Nephron progenitor cell (in vitro differentiated cells): ENCODE measurements at places on chromosomes 1 and 21.

DNA sequence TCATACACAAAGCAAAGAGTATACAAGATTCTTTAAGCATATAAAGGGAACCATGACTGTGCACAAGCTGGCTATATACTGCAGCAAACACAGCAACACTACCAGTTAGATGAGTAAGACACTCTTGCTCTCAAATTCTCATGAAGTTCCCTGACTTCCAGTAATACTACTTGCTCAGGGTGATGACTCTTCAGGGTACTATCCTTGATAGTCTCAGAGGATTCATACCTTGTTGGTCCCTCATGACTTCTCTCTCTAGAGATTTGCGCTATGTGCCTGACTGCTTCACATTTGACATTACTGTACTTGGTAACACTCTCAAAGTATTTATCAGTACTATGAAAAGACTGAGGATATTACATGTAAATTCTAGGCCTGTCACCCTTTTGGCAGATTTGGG, 159.8 kb upstream of the ZRANB2 start:
- DNase-seq, result no peak

- no peak for DNase-seq
Observed at GRCh38 chr1:22955146-22955545, 17.5 kb downstream of the LACTBL1 start.

DNA sequence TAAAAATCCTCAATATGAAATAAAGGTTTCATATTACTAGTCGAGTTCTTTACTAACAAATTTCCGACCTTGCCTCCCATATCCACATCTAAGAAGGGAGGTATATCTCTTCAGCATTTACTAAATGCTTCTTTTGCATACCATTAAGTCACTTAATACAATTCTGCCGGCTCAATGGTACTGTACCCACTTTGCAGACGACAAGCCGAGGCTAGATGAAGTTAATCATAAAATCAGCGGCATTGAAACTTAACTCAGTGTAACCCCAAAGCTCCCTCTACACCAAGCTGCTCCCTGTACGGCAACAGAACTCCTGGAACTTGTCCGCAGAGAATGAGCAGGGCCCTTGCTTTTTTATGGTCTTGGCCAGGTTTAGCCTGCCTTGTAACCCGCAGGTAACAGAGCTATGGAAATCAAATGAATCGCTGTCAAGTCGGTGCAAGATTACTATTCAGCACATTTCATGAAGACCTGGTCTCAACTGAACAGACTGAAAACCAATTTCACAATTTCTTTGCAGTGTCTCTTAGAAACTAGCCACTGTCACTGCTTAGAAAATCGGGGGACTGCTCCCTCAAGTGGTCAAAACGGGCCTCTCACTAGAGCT, 738 bp downstream of the INTS7 start:
- DNase-seq, result no peak

GRCh38 chr1:143698016-143698415, 273.8 kb downstream of the FAM72C start:
- no peak for DNase-seq

- no peak for DNase-seq
Observed at GRCh38 chr1:42335809-42336518, 929 bp upstream of the FOXJ3 start.

GRCh38 chr21:15627823-15628222, 102.0 kb upstream of the USP25 start:
- no peak for DNase-seq

DNA sequence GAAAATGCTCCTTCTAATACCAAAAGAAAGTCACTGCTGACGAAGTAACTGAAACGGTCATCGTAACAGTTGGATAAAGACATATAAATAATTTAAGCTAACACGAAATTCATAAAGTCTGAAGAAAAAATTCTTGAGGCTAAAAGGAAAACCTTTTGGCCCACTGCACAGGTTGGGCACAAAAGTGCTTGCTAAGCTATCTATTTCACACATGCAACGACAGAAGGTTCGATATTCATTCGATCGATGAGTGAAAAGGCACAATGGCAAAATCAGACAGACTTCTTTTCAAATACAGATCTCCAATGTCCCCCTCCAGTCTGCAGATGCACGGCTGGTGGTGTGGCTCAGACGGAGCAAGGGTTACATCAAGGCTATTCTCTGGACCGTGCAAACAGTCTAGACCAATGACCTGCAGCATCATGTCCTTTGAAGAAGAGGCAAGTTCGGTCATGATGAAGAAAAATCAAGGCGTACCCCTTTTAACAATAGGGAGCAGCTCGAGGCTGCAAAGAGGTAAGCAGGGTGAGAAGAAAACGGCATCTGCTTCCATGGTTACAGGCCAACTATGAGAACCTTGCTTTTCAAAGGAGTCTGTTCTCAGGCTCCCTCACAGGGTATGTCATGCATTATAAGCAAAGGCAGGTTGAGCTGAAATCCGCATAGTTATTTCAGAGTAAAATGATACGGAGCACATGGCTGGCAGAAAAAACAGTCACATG, 579.6 kb downstream of the USP25 start:
- DNase-seq, result no peak

DNA sequence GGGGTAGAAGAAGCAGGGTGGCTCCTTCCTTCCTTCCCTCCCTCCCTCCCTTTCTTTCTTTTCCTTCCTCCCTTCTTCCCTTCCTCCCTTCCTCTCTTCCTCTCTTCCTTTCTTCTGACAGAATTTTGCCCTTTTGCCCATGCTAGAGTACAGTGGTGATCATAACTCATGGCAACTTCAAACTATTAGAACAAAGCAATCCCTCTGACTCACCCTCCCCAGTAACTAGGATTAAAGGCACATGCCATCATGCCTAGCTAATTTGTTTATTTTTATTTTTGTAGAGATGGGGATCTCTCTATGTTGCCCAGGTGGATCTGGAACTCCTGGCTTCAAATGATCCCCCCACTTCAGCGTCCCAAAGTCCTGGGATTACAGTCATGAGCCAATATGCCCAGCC, 10.0 kb upstream of the RPE65 start:
- DNase-seq, result no peak

DNA sequence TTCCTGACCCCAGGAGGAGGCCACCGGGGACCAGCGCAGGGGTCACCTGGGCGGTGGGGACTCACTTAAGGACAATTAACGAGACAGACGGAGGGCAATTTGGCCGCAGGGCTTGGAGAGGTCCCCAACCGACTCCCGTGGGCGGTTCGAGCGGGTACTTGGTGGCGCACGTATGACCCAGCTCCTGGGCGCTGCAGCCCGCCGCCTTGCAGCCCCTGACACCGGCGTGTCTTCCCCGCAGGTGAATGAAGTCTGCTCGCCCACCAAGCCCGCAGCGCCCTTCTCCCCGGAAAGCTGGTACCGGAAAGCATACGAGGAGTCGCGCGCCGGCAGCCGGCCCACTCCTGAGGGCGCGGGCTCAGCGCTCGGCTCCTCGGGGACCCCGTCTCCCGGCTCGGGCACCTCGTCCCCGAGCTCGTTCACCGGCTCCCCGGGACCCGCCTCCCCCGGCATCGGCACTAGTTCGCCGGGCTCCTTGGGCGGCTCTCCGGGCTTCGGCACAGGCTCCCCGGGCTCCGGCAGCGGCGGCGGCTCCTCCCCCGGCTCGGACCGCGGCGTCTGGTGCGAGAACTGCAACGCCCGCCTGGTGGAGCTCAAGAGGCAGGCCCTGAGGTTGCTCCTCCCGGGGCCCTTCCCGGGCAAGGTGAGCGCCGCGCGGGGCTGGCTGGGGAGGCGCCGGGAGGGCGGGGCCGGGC, 1.4 kb downstream of the KIF26B start:
- DNase-seq, result peak; percentile 92

- no peak for DNase-seq
Observed at GRCh38 chr1:118785246-118785645, 202.9 kb downstream of the TBX15 start.

DNA sequence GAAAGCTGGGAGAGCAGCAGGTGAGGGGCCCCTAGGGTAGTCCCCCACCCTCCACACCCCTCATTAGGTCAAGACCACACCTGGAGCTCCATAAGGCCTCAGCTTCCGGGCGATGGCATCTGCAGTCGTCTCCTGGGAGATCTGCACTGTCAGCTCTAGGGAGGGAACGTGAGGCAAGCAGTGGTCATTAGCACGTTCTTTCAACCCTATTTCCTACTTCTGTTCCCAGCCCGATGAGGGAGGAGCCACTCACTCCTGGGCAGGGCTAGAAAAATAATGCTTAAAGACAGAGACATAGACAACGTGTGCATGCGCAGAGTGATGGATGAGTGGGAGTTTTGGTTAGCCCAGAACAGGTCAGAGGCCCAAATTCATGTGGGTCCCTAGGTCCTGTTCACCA, 9.7 kb downstream of the KDF1 start:
- DNase-seq, result no peak

GRCh38 chr1:206503591-206504362, 3.6 kb upstream of the RASSF5 start:
- no peak for DNase-seq

GRCh38 chr21:15754640-15755039, 24.9 kb downstream of the USP25 start:
- no peak for DNase-seq

- DNase-seq, result no peak
Observed at GRCh38 chr1:89881415-89882058, 60.7 kb downstream of the LRRC8D start.

DNA sequence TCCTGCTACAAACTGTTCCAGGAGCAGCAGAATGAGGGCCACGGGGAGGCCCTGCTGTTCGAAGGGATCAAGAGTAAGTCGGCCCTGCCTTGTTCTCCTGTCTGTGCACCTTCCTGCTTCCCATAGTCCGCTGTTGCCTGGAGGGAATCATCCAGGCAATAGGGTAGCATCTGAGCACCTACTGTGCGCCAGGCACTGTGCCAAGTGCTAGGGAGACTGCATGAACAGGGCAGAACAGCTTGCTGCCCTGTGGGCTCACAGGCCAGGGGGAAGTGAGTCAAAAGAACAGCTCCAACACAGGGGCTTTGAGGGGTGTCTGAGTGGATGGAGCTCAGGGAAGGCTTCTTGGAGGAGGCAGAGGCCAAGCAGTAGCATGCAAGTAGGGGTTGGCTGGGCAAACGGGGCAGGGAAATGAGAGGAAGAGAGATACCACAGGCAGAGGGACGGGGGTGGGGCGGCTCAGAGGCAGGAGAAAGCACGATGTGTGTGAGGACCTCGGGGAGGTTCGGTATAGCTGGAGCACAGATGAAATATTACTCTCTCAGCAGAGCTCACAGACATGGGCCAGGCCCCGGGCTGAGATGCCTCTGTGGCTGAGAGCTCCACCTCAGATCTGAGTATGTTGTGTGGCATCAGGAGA, 15.5 kb upstream of the PADI6 start:
- no peak for DNase-seq

DNA sequence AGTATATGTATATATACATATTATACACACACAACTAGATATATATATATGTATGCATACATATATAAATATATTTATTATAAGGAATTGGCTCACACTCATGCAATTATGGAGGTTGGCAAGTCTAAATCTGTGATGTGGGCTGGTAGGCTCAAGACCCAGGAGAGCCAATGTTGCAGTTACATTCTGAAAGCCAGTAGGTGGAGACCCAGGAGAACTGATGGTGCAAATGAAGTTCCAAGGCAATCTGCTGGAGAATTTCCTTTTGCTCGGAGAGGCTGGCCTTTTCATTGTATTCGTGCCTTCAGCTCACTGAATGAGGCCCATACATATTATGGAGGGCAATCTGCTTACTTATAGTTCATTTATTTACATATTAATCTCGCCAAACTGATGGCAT, 9.4 kb downstream of the IVL start:
- DNase-seq, result no peak

DNA sequence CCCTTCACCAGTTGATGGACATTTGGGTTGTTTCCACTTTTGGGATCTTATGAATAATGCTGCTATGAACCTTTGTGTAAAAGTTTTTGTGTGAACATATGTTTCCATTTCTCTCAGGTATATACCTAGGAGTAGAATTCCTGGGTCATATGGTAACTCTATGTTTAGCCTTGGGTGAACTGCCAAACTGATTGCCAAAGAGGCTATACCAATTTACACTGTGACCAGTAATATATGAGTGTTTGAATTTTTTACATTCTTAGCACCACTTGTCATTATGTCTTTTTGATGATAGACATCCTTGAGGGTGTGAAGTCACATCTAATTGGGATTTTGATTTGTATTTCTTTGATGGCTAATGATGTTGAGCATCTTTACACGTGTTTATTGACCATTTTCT, 290.1 kb downstream of the DUSP10 start:
- no peak for DNase-seq

GRCh38 chr21:41321908-41322495, 5.4 kb downstream of the FAM3B start:
- no peak for DNase-seq

DNA sequence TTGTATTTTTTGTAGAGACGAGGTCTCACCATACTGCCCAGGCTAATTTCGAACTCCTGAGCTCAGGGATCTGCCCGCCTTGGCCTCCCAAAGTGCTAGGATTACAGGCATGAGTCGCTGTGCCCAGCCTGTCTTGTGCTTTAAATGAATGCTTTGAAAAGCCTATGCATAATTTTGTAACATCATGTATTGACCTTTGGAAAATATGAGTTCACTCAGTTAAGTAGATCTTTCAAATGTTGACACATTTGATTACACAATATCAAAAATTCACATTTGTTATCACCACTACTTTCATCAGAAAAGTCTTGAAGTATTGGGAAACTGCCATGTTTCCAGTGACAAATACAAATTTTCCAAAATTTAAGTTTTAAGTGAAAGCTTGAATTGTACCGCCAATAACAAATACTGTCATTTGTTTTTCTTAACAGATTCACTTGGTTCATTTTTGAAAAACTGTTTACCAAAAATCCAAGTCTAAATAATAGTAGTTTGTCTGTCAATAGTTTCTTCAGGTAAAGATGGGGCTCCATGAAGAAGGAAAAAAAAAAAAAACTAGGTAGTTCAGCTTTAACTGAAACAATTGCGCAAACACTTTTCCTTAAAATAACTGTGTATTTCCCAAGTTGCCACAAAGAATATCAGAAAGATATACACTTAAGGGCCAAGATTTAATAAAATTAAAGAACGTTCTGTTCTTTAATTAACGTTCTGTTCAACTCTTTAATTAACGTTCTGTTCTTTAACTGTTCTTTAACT, 233.2 kb upstream of the NR5A2 start:
- DNase-seq, result no peak

GRCh38 chr21:25887166-25887565, 152.4 kb downstream of the GABPA start:
- DNase-seq, result no peak

- no peak for DNase-seq
Observed at GRCh38 chr1:238558156-238558555, 667.4 kb upstream of the ZP4 start.

GRCh38 chr1:223845037-223845809, 524 bp downstream of the TP53BP2 start:
- peak; percentile 68 for DNase-seq

GRCh38 chr1:236336084-236336483, 54.3 kb upstream of the ERO1B start:
- DNase-seq, result no peak

- no peak for DNase-seq
Observed at GRCh38 chr1:24343412-24344089, 24.4 kb downstream of the GRHL3 start.

GRCh38 chr1:180235077-180235501, 5.0 kb downstream of the LHX4 start:
- peak; percentile 39 for DNase-seq

- peak; percentile 22 for DNase-seq
Observed at GRCh38 chr1:233614173-233614742, 352 bp downstream of the KCNK1 start.

GRCh38 chr1:151221616-151222015, 23.3 kb downstream of the PIP5K1A start:
- DNase-seq, result no peak
